ENCODE measurements at places on chromosomes 6 and 20.

DNA sequence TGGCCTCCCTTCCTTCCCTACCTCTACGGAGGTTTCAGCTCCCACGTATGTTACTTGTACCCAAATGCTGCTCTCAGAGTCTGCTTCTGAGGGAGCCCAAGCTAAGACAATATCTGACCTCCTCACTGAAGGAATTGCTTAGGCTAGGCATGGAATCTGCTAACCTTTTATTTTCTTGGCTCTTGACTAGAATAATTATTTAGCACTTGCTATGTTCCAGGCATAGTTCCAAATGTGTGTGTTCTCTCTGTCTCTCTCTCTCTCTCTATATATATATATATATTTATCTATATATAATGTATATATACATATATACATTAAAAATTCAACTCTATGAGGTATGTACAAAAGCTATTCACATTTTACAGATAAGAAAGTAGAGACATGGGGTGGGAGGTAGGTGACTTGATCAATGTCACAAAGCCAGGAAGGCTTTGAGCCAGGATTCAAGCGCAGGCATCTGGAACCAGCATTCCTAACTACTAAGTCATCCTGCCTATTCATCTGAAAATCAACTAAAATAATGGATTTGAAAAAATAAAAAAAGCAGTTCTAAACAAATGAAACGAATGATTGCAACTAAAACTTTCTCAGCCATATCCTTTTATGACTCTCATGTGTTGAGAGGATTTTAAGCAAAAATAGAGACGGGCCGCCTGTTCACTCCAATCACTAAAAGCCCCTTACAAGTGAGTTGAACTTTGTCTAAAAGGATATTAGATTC, 189.7 kb upstream of the JAG1 start:
- DNase-seq, result no peak

DNA sequence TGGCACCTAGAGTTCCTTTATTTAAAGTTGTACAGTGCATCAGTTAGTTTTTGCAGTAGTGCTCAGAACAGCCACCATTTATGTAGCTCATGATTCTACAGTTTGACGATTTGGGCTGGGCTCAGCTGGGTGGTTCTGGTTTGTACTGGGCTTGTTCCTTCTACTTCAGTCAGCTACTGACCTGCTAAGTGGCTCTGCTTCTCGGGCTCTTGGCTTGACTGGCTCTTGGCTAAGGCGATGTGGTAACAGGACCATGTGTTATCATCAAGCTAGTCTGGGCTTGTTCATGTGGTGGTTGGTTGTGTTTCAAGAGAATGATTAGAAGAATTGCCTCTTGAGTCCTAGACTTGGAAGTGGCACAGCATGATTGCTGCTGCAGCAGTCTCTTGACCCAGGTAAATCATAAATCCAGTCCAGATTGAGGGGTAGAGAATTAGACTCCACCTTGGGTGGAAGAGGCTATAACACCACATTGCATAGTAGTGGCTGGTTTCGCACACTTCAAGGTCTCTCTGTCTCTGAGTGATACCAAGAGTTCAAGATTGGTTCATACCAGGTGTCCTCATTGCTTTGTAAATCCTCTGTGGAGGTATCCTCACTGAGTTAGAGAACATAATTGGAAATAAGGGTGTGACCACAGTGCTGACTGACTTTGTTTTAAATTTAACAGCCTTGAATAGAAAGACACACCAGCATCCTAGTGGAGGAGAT, 253.0 kb downstream of the ARID1B start:
- DNase-seq, result no peak

- no peak for DNase-seq
Measured at GRCh38 chr6:110512991-110513390, 36.6 kb upstream of the SLC22A16 start.

DNA sequence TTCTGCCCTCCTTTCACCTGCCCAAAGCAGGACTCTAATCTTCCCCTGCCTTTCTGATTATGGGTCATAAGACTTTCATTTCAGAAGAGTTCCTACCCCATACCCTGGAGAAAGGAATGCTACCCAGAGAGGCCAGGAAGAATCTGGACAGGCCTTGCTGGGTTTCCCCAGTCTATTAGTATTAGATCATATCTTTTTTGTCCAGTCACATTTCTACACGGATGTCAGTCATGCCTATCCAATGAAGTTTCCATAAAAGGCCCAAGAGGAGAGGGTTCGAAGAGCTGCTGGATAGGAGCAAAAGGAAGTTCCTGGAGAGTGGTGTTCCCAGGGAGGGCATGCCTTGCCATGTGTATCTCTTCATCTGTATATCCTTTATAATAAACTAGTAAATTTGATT, 3.2 kb downstream of the POLH start:
- DNase-seq, result no peak

Measured in stimulated activated CD8-positive, alpha-beta memory T cell treated with anti-CD3 and anti-CD28 coated beads, Interleukin-12 subunit alpha, Interleukin-12 subunit beta, amount 100 ng/mL, for 4 hours (primary cell).